ENCODE measurements at places on chromosomes 6 and 20.
A peak's percentile ranks its signal among the peaks of the same experiment; 100 is the strongest.

DNA sequence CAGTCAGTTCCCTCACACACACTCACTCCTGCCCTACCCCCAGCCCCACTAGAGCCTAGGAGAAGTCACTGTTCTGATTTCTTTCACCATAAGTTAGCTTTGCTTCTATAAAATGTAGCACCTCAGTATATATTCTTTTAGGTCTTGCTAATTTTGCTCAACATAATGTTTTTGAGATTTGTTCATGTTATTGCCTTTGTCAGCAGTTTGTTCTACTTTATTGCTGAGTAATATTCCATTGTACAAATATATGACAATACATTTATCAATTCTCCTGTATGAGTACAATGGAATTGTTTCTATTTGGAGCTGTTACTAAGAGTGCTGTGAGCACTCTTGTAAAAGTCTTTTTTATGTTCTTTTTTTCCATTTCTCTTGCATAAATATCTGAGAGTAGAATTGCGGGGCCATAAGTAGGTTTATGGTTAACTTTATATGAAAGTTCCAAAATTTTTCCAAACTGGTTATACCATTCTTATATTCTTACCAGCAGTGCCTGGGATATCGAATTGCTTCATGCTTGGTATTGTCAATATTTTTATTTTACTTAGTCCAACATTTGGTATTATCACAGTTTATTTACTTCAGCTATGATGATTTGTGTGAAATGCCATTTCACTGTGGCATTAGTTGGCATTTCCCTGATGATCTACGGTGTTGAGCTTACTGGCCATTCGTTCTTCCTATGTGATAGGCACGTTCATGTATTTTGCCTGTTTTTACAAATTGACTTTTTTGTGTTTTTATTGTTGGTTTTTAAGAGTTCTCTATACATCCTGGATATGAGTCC, 25.3 kb downstream of the EDN1 start:
- no peak for DNase-seq

DNA sequence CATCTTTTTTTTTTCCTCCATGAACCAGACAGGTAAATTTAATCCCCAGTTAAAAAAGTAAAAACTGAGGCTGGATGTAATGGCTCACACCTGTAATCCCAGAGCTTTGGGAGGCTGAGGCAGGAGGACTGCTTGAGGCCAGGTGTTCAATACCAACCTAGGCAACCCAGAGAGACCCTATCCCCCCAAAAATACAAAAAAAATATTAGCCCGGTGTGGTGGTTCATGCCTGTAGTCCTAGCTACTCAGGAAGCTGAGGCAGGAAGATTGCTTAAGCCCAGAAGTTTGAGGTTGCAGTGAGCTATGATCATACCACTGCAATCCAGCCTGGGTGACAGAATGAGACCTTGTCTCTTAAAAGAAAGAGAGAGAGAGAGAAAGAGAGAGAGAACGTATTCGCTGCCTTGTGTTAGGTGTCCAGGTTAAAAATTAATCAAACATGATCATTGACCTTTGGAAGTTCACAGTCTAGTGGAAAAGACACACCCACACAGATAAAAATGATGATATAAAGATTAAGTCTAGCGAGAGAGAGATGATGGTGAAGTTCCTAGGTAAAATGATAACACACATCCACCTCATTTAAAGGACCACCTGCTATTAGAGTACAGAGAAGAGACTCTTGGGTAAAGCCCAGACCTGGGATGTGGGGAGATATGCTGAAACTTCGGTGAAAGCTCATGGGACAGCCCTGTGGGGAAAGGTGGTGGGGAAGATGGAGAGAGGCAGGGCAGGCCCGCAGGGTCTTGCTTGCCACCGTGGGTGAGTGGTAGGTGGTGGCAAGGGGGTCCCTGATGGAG, 4.8 kb upstream of the NHSL1 start:
- no peak for DNase-seq

DNA sequence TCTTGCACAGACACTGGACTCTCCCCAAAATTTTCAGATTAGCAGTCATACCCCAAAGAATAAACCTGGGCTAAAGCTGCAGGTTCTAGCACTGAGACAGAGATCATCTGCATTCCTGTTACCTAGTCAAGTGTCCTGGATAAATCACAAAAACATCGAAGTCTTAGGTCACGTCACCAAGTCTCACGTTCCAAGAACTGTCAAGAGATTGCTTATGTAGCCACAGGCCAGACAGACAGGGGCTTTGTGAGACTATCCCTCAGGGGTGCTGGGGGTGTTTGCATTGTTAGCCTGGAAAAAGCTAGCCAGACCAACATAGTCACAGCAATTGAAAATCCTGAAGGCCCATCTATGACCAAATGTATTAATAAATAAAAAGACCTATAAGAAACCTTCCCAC, 243.1 kb upstream of the PREP start:
- no peak for DNase-seq

DNA sequence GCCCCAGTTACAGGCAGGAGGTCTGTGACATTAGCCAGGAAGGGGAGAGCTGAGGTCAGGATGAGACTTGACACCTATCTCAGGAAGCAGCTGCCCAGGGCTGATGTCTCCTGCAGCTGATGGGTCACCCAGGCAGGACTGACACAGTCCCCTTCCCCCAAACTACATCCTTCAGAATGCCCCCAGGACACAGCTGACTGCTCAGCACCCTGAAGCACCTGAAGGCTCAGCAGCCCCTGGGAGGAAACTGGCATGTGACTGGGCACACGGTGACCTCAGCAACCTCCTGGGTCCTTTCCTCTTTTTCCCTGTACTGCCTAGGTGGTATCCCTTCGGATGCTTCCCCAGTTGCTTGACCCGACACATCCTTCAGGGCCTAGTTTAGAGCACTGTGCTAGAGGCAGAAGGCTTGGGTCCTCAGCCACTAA, 1.9 kb downstream of the SDC4 start:
- no peak for DNase-seq

DNA sequence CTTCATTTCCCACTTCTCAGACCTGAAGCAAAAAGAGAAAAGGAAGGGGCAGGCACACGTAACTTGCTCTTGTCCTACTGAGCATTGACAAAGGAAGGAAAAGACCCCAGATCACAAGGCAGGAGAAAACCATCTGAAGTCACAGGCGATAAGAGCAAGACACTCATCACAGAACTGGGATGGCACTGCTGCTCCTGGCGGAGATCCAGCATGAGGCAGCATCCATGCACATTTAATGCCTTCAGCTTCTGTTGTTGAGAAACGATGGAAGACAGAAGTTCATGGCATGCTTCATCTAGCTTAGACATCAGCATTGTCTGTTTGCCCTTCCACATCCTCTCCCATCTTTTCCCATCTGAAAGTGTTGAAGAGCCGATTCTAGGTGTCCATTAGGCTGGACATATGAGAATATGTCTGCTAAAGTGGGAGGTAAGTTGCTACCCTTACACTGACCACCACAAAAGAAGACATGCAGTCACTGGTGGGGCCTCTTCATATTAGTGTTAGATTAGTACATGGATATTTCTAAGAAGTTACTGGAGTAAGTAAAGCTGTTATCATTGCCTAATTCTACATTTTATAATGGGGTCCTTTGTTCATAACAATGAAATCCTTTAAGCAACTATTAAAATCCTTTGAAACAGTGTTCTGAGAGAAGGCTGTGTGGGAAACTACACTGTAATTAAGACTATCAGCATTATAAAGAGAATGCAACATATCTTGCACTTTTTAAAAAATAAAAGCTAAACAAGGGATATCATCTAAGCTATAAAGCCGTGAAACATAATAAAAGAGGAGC, 618.5 kb downstream of the C6orf118 start:
- DNase-seq, result no peak

DNA sequence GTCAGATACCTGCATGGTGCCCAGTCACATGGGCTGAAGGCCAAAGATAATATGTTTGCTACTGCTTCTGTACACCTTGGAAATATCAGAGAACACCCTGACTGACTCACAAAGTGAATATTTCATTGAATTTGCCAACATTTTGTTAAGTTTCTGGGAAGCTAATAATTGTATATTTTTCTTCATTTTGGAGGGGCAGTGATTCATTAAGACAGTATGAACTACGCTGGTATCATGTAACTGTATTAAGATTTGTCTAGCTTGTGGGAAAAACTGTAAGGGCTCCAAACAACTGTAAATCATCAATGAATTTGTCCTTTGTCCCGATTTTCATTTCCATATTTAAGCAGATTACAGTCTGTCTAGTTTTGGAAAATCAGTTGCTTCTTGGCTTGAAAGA, 102.3 kb upstream of the CCN2 start:
- no peak for DNase-seq

- no peak for DNase-seq
Observed at GRCh38 chr20:12217382-12217781, 299.7 kb downstream of the BTBD3 start.

DNA sequence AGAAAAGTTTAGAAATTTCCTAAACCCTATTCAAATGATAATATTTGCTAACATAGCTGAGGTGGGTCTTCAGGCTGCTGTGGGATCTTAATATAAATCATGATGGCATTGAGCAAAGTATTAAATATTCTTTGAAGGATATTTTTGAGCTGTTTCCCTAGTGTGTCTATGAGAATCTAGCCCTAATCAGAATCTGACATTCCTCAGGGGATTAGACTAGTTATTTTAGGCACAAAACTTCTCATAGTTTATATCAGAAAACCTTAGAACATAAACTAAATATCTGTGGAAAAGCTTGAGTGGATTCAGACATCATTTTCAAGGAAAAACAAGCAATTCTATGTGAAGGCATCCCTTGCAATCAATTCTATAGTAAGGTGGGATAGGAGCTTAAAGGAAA, 594.5 kb downstream of the RFPL4B start:
- no peak for DNase-seq

GRCh38 chr6:72386324-72386723, 235.5 kb upstream of the KCNQ5 start:
- no peak for DNase-seq

- DNase-seq, result no peak
Observed at GRCh38 chr6:126811321-126811720, 307.1 kb upstream of the RSPO3 start.

DNA sequence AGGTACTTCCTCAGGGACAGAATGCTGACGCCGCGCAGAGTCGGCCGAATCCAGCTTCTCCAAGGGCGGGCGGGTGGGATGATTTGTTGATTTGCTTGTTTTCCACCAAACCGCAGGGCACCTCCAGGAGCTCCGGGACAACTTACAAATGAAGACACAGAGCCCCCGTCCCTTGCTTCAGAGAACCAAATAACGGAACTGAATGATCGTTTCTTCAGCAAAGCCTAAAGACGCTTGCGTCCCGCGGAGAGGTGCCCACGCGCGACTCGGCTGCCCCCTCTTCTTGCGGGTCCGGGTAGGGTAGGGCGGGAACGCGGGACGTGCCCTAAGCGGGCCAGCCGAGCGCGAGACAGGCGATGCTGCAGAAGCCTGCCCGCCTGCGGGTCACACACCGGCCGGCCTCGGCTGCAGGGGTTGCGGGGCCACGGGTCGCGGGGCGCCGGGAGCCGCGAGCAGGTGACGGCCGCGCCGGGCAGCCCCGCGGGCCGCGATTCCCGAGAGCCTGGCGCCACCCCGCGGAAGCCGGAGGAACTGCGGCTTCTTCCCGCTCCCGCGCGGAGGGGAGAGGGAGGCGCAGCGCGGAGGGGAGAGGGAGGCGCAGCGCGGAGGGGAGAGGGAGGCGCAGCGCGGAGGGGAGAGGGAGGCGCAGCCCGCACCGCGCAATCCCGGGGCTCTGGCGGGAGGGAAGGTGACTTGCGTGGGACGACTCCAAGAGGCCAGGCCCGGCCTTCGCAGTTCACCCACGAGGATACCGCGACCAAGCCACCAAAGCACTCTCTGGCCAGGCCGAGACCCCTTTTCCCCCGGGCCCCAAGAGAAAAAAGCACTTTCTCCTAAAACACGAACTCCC, 7.7 kb upstream of the FOXF2 start:
- DNase-seq, result no peak

DNA sequence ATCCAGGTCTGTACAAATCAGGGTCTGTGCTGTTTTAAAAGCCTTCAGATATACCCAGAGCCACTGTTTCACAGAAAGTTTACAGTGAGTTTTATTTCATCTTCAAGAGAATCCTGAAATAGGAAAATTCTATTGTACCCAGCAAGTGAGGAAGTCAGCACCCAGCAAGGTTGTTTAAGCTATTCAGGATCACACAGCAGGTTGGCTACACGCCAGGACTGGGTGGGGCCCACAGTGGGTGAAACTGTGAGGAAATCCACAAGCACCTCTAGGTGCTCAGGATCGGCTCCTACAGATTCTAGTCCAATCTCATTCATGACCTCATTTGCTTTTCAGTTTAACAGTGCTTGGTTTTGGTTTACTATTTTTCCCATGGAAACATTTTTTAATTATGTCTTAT, 128.9 kb downstream of the SYNDIG1 start:
- DNase-seq, result no peak

DNA sequence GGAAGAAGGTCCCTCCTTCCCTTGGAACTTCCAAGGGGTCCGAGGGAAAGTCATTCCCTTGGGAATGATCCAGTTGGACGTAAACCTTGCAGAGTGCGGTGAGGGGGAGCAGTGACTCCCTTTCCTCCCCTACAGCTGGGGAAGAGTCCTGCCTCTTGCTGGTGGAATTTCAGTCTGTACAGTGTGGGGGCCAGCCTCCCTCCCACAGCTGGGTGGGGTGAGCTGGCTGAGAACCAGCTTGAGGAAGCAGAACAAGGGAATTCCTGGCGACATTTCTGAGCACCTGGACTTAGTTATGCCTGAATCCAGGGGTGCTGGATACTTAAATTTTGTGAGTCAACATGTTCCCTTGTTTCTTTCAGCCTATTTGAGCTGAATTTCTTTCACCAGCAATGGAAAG, 152.0 kb downstream of the ANKRD60 start:
- peak; percentile 28 for DNase-seq

DNA sequence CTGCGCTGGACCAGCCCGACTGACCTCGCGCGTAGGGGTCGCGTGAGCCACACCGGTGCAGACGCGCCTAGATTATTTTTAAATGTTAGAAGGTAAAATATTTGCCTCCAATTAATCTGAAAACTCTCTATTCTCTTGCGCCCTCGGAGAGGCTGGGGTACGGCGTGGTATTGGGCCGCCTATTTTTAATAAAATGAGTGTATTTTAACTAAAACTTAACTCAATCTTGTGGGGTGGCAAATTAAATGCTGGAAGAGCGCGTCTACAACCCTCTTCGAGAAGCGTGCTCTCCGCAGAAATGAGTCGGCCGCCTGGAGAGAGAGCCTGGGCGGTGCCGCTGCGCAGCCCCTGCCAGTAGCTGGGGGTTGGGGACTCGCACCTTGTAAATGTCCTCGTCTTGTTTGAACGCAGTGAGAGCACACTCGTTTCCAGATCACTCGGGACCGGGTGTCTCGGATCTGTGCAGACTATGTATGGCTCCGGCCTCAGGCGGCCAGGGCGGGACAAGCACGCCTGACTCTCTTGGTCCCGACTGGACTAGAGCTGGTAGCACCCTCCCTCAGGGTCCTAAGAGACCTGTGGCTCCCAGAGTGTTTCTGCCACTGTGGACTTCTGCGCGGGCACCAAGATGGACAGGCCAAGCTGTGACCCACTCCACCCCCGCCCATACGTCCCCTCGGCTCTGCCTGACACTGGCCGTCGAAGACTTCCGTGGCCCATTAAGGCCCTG, 2.0 kb upstream of the MAFB start:
- no peak for DNase-seq
